Esophagus muscularis mucosa (tissue), 4 donors: ENCODE measurements at places on chromosomes 4 and X. TPM values are rescaled to one million over a fixed set of nuclear protein-coding genes. Genes with fewer than 3 reads are reported as not detected.

The HPGD gene
- 20.0 TPM for total RNA-seq

The IQCM gene
- not detected for total RNA-seq

The IGSF1 gene
- 4.3 TPM for total RNA-seq

The SAGE1 gene
- total RNA-seq, result not detected

- H3K4me1 ChIP-seq, result no peaks in the 10 kb centered on the region
- no peak for DNase-seq
- H3K4me3 ChIP-seq, result no peak overlapping the region
Measured at GRCh38 chrX:101377547-101377946, 8.4 kb downstream of the BTK start.

DNA sequence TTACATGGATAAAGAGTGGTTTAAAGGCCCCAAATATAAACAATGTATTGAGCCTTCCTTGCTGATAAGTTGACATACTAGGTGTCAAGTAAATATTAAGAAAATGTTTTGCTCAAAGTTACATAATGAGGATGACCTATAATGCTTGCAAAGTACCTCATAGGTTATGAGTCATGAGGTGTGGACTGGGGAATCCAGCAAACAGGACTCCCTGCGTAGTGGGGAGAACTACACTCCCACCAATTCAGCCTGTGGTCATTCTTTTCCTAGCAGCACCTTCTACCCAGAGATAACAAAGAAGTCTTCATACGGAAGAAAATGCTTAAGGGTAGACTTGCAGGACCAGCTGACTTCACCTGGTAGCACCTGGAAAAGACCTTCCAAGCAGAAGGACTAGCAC, 418.9 kb upstream of the CPEB2 start:
- H3K27me3 ChIP-seq, result no peaks in the 10 kb centered on the region
- no peak overlapping the region for H3K27ac ChIP-seq

- H3K36me3 ChIP-seq, result no peaks in the 10 kb centered on the region
- no peaks in the 10 kb centered on the region for H3K27me3 ChIP-seq
- peaks cover 31% of the 10 kb centered on the region for H3K4me1 ChIP-seq
- DNase-seq, result no peak
Measured at GRCh38 chrX:12946838-12947544, 27.9 kb upstream of the TMSB4X start.

GRCh38 chr4:126582737-126583136, 1050.0 kb upstream of the INTU start:
- no peaks in the 10 kb centered on the region for H3K36me3 ChIP-seq
- no peaks in the 10 kb centered on the region for H3K4me1 ChIP-seq
- no peaks in the 10 kb centered on the region for H3K27me3 ChIP-seq
- no peak overlapping the region for H3K27ac ChIP-seq
- no peak for DNase-seq

DNA sequence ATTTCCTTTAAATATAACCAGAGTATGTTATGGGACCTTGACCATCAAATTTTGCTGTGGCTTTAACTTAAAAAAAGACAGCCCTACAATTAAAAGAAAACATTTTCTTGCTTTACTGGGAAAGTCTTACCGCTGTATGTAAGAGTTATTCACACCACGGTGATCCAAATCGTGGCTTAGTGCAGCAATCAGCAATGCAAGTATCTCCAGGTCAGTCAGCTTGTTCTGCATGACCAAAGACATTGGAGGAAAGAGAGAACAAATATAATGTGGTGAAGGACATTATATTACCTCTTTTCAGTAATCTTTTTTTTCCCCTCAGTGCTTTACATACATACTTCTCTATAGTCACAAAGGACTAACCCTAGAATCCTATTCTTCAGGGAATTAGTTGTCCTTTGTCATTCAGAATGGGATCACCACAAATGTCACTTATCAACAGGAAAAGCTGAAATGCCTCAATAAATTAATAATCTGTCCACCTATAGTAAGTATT, 109.6 kb downstream of the PDE5A start:
- H3K36me3 ChIP-seq, result no peaks in the 10 kb centered on the region
- DNase-seq, result no peak
- H3K4me1 ChIP-seq, result peaks cover 62% of the 10 kb centered on the region

GRCh38 chr4:23332313-23332712, 557.5 kb downstream of the PPARGC1A start:
- H3K4me1 ChIP-seq, result peaks cover 12% of the 10 kb centered on the region
- no peak for DNase-seq
- no peaks in the 10 kb centered on the region for H3K36me3 ChIP-seq
- H3K4me3 ChIP-seq, result no peak overlapping the region
- H3K27me3 ChIP-seq, result no peaks in the 10 kb centered on the region
- no peak overlapping the region for H3K27ac ChIP-seq

DNA sequence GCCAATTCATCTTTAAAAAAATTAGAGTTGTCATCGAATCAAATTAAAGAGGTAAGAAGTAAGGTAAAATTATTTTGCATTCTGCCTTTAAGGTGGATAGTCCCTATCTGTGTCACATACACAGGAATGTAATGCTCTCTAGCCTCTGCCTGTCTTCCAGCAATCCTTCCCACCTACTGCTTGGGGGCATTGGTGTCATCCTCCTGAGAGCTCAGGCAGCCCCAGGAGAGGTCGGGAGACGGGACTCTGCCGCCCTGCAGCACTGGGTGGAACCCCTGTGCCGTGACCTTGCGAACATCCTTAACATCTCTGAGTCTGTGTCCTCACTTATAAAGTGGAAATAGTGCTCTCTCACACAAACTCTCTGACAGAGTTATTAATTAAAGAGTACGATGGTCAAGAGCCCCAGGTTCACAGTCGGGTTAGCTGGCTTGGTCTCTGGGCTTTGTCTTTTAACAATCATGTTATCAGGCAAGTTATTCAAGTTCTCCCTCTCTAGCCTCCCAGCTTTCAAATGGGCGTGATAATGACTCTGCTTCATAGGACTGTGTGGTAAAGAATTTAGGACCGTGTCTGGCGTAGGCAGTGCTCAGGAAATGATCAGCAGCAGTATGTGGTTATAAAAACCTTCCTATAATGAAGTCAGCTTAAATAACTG, 10.2 kb downstream of the TLR3 start:
- no peak overlapping the region for H3K27ac ChIP-seq
- H3K36me3 ChIP-seq, result peaks cover 39% of the 10 kb centered on the region
- H3K27me3 ChIP-seq, result no peaks in the 10 kb centered on the region
- no peaks in the 10 kb centered on the region for H3K4me1 ChIP-seq
- no peak overlapping the region for H3K4me3 ChIP-seq

- no peaks in the 10 kb centered on the region for H3K36me3 ChIP-seq
- H3K4me1 ChIP-seq, result no peaks in the 10 kb centered on the region
- peaks cover 12% of the 10 kb centered on the region for H3K27me3 ChIP-seq
- H3K27ac ChIP-seq, result no peak overlapping the region
Measured at GRCh38 chr4:68390205-68390935, 40.5 kb upstream of the YTHDC1 start.

GRCh38 chr4:5970381-5971077, 47.7 kb downstream of the C4orf50 start:
- no peaks in the 10 kb centered on the region for H3K36me3 ChIP-seq
- DNase-seq, result no peak
- no peaks in the 10 kb centered on the region for H3K4me1 ChIP-seq
- no peak overlapping the region for H3K27ac ChIP-seq

GRCh38 chr4:145278341-145279121, 98.1 kb upstream of the OTUD4 start:
- DNase-seq, result no peak
- no peak overlapping the region for H3K4me3 ChIP-seq
- H3K36me3 ChIP-seq, result no peaks in the 10 kb centered on the region
- H3K27ac ChIP-seq, result peak overlapping the region; percentile 29
- H3K4me1 ChIP-seq, result peaks cover 23% of the 10 kb centered on the region
